ENCODE measurements at places on chromosomes 3 and 15. TPM values are rescaled to one million over a fixed set of nuclear protein-coding genes. Genes with fewer than 3 reads are reported as not detected.

Gene LYZL4
- not detected for total RNA-seq

Gene NEK10
- 27.1 TPM for total RNA-seq

Gene PATL2
- 0.72 TPM for total RNA-seq

Gene CMTM8
- total RNA-seq = 1.1 TPM

Gene ADAMTS17
- total RNA-seq = not detected

Gene SQOR
- 79.5 TPM for total RNA-seq

Gene SLC28A2
- total RNA-seq = not detected

Gene GOLGA8M
- not detected for total RNA-seq

Gene NR2E3
- 0.63 TPM for total RNA-seq

Gene GRIP2
- total RNA-seq = 0.90 TPM

Gene CFAP44
- total RNA-seq = 11.0 TPM

Gene PIERCE2
- 6.6 TPM for total RNA-seq

Gene DCUN1D1
- total RNA-seq = 33.8 TPM

Gene IGSF11
- total RNA-seq = not detected

Gene ARL8B
- total RNA-seq = 89.0 TPM

Gene GRAMD2A
- 0.63 TPM for total RNA-seq

Gene SHF
- 1.9 TPM for total RNA-seq

Gene A4GNT
- not detected for total RNA-seq

Gene CFAP20DC
- 1.3 TPM for total RNA-seq

Gene SERPINI2
- not detected for total RNA-seq

Gene SPESP1
- 0.98 TPM for total RNA-seq

Gene GRM7
- not detected for total RNA-seq

Gene SLC35A5
- 81.5 TPM for total RNA-seq

Gene CP
- not detected for total RNA-seq

Gene PLCB2
- not detected for total RNA-seq

Gene TLR9
- total RNA-seq = not detected

Gene CKMT1B
- total RNA-seq = not detected

Gene GOLGA8J
- not detected for total RNA-seq

Gene DTWD1
- total RNA-seq = 12.5 TPM

Gene C3orf70
- total RNA-seq = 1.1 TPM

Gene HTR3E
- total RNA-seq = not detected

Gene MUSTN1
- total RNA-seq = not detected

Gene RASGRP1
- 0.09 TPM for total RNA-seq

Gene SEMA7A
- total RNA-seq = 7.9 TPM

Gene PLSCR1
- 173 TPM for total RNA-seq

Gene AADAC
- 138 TPM for total RNA-seq

Gene PSTPIP1
- not detected for total RNA-seq

Gene TMEM62
- 18.5 TPM for total RNA-seq

Gene FSD2
- not detected for total RNA-seq

Gene PEX11A
- 8.7 TPM for total RNA-seq

Gene EFCC1
- total RNA-seq = not detected
